ENCODE measurements at places on chromosomes 4 and X. TPM values are rescaled to one million over a fixed set of nuclear protein-coding genes. Genes with fewer than 3 reads are reported as not detected.

- no peak for DNase-seq
Observed at GRCh38 chr4:963276-964225, 9.8 kb downstream of the DGKQ start.

DNA sequence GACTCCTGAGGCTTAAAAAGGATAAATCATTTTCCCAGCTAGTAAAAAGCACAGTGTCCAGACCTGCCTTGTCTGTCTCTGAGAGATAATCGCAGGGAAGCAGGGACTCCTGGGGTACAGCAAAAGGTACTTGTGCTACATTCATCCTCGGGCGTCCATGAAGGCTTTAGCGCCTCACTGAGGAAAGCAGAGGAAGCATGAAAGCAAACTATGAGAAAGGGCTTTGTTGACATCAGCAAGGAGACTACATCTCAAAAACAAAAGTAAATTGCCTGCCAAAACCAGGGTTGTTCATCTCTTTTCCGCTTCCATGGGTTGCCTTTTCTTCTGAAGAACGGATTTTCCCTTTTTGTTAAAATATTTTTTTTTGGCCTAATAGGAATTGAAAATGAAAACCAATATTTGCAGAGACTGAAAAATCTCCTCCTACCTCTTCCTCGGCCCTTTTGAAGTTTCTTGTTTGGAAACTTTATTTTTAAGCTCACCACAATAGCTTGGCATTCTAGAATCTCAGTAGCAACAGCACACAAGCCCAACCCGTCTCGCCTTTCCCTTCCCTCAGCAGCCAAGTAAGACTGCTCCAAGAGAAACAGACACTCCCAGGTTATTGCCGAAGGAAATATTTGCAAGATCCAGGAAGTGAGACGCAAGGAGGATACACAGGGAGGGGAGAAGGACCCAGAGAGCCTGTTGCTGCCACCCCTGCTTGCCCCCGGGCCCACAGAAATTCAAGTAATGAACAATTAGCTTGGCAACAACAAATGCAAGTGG is 148.3 kb upstream of the DGKK start:
- DNase-seq, result peak; percentile 57

DNA sequence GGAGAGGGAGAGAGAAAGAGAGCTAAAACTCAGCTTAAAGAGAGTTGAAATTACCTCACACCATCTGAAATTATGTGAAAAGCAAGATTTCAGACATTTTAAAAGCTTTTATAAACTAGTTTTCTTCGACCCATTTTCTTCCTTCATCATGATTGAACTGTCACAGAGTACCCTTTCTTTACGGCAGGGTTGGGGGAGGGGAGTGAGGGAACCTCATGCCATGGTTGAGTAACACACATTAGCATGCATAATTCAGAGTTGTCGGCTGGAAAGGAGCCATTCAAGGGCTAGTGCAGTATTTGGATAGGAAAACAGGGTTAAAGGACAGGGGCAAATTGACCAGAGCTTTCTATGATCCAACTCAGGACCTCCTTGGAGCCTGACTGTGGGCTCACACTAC is 46.2 kb downstream of the PCDH19 start:
- peak; percentile 7 for DNase-seq

- no peak for DNase-seq
Observed at GRCh38 chr4:124555959-124556358, 156.6 kb downstream of the ANKRD50 start.

DNA sequence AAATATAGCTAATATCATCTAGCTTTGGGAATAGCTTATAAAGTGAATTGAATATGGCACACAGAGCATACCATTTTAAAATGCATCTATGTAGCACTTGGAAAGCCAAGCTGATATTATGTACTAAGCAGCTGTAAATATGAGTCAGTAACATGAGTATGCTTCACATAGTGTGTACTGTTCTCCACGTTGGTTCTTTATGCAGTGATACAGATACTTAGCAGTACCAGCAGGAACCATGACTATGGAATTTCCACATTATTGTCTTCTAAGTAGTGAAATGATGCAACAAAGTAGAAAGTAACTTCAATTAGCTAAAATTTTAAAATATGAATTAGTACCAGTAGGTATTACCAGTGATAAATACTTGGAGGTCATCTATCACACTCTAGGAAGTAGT is 320.1 kb downstream of the BMPR1B start:
- no peak for DNase-seq

DNA sequence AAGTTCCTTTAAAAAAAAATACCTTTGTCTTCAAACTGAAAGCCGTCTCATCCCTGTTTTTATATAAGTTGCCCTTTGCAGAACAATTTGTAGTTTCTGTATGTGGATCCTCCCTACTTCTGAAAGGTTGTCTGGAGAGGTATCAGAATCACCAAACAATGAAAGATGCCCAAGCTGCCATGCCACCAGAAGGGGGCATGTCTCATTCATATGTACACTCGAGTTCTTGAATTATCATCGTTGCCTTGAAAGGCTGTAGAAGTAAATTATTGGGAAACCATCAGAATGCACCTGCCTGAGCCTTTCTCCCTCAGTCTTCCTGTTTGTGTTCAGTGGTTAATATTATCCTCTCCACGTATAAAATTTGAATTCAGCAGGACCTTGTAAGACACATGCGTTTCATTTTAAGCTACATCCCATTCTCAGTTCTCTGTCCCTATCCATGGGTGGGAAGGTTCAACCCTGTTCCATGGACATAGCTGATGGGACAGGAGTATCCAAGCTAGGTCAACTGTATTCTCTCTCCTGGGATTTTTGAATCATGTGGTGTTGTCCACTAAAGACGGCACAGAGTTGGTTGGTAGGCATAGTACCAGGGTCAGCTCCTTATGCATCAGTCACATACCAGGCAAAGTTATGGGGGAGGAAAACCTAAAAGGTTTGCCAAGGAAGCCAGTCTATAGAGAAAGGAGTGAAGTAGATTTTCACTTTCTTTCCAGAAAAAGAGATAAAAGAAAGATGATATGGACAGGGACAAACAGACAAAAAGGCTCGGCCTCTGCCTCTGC is 24.0 kb downstream of the GALNT7 start:
- DNase-seq, result peak; percentile 56

GRCh38 chrX:132107291-132107690 is 20.5 kb downstream of the FRMD7 start:
- no peak for DNase-seq

DNA sequence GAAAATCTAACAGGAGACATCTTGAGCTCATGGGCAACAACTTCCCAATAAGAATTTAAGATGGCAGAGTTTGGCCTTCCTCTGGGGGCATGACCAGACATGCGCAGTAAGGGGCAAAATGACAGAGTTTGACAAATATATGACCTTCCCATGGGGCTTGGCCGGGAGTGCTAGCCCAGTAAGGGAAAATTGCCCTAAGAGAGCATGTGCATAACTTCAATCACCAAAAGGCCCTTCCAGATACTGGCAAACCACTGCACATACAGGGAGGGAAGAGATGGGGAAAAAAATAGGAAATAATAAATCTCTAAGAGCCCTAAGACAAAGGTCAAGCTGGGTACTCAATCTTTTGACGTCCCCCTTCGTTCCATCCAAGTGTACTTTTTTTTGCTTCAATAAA is 13.4 kb downstream of the TIFA start:
- no peak for DNase-seq

- no peak for DNase-seq
Observed at GRCh38 chr4:186953599-186954260, 230.1 kb upstream of the FAT1 start.

Gene GRID2
- not detected for total RNA-seq

GRCh38 chr4:79425586-79425985 is 17.6 kb upstream of the GK2 start:
- DNase-seq, result no peak

DNA sequence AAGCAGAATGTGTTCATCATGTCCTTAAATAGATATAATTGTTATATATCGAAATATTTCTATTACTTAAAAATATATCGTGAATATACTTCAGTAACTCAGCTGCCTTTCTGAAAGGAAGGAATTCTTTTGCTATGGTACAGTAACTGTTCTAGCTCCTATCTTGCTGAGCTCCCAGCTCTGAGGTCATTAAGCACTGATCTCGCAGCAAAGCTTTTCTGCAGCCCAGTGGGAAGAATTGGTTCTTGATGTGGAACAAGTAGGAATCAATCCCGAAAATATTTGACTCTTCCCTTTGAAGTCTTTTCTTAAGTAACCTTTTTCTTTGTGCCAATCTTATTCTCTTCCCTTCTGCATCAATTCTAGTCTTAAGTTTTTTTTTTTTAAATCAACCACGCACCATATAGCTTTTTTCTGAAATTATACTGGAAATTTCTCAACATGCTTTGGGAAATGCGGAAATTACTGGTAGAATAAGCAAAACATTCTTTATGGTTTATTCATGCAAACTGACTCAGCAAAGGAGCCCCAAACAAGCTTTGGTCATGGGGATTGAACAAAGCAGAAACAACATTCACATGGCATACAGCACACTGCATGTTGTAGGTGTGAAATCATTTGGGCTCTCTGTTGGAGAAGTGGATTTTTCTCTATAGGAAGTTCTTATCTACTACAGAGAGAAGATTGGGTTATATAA is 428.9 kb upstream of the GNPDA2 start:
- no peak for DNase-seq

Gene GNRHR
- total RNA-seq, result not detected

GRCh38 chrX:153853902-153854267 is 23.5 kb upstream of the PDZD4 start:
- no peak for DNase-seq

Gene GLRB
- 5.1 TPM for total RNA-seq

- no peak for DNase-seq
Observed at GRCh38 chr4:185165605-185166063, 22.6 kb downstream of the SLC25A4 start.

GRCh38 chr4:17823871-17824669 is 13.3 kb downstream of the NCAPG start:
- no peak for DNase-seq

Gene HTN1
- total RNA-seq, result not detected

- DNase-seq, result no peak
Observed at GRCh38 chr4:108171339-108172230, 2.9 kb upstream of the LEF1 start.

GRCh38 chr4:172348426-172348825 is 535.2 kb downstream of the GALNTL6 start:
- no peak for DNase-seq

Gene DGAT2L6
- total RNA-seq, result not detected

GRCh38 chrX:100409610-100410590 is at the start of gene PCDH19:
Gene PCDH19, minus strand, starts transcription at chrX:100410273. Its CDS starts 1,676 bp downstream, at chrX:100408597.
- peak; percentile 73 for DNase-seq

GRCh38 chr4:110164856-110165255 is 33.6 kb downstream of the ELOVL6 start:
- DNase-seq, result no peak

DNA sequence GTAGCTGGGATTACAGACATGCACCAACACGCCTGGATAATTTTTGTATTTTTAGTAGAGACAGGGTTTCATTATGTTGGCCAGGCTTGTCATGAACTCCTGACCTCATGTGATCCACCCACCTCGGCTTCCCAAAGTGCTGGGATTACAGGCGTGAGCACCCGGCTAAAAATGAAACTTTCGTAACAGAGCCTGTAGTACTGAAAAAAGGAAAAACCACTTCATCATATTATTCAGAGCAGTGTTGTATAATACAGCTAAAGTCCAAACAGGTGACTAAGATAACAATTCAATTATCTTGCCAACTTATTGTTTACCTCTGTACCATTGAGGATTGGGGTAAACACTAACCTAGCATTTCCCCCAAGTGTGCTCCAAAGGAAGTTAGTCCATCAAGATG is 43.9 kb upstream of the HPRT1 start:
- no peak for DNase-seq

DNA sequence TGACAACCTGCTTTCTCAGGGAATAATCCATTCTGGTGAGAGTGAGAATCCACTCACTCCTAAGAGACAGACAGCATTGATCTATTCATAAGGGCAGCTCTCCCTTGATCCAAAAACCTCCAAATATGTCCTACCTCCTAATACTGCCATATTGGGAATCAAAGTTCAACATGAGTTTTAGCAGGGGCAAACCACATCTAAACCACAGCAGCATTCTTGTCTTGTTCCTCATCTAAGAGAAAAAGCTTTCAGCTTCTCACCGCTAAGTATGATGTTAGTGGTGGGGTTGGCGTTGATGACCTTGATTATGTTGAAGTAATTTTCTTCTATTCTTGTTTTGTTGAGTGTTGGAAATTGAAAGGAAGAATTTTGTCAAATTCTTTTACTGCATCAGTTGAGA is 69.6 kb downstream of the SERTM2 start:
- no peak for DNase-seq

GRCh38 chrX:40418813-40419195 is 162.0 kb upstream of the ATP6AP2 start:
- DNase-seq, result no peak

Gene HPGDS
- not detected for total RNA-seq

GRCh38 chr4:156476359-156476758 is 495.2 kb downstream of the PDGFC start:
- DNase-seq, result peak; percentile 76

DNA sequence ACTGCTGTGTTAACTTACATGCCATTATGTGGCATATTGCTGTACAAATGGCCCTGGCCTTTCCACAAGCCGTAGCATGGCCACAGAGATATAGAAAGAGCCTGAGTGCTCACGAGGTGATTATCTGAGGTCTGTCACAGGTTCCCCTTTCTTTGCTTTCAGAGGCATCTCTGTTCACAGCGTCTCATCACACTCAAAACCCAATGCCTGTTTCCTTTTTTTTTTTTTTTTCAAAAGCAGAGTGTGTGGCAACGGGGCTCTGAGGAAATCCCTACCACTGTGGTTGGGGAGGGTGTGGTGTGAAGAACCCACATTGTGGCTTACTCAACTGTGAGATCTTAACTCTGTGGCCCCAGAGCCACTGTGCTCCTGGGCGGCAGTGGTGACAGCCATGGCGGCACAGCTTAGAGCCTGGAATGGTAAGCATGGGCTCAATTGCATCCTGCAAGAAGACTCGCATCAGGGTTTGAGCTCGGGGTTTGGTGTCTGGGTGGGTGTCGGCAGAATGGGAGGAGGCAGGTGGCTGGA is 30.8 kb downstream of the RTL5 start:
- DNase-seq, result no peak

Gene CT45A10
- not detected for total RNA-seq

Gene MAGEB2
- total RNA-seq, result not detected

DNA sequence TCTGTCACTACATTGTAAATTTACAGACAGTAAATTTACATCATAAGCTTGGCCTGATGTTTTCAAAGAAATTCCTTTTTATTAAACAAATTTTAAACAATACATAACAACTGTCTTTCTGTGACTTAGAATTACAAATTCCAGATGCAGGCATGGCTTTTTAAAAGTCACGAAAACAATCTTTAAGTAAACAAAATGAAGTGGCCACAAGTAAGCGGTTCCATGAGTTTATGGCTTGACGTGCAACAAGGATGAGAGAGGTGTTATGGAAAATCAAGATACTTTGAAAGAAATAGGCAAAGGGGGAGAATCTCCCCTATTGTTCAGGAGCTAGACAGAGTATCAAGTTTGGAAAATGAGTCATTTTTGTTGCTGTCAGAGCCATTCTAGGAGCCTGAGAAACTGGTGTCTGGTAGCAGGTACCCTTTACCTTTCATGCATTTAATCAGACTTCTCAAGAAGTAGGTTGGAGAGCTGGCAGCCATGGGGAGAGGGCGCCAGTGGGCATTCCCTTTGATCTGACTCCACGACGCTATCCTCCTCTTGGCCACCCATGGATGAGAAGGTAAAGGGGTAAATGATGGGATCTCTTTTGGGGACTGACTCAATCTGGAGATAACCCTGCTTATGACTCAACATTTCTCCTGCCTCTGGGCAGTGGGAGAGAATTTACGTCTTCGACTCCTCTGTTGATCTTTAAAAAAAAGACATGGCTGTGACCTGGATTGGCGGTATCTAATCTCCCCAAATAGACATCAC is 217.2 kb downstream of the SPRY1 start:
- no peak for DNase-seq

Measured in A673 (cell line).